WTC11 (cell line): ENCODE measurements at places on chromosomes 16 and 17. TPM values are rescaled to one million over a fixed set of nuclear protein-coding genes. Genes with fewer than 3 reads are reported as not detected.

DNA sequence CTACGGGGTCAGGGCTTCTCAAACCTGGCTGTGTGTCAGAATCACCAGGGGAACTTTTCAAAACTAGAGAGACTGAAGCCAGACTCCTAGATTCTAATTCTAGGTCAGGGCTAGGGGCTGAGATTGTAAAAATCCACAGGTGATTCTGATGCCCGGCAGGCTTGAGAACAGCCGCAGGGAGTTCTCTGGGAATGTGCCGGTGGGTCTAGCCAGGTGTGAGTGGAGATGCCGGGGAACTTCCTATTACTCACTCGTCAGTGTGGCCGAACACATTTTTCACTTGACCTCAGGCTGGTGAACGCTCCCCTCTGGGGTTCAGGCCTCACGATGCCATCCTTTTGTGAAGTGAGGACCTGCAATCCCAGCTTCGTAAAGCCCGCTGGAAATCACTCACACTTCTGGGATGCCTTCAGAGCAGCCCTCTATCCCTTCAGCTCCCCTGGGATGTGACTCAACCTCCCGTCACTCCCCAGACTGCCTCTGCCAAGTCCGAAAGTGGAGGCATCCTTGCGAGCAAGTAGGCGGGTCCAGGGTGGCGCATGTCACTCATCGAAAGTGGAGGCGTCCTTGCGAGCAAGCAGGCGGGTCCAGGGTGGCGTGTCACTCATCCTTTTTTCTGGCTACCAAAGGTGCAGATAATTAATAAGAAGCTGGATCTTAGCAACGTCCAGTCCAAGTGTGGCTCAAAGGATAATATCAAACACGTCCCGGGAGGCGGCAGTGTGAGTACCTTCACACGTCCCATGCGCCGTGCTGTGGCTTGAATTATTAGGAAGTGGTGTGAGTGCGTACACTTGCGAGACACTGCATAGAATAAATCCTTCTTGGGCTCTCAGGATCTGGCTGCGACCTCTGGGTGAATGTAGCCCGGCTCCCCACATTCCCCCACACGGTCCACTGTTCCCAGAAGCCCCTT, 10.9 kb downstream of the STH start:
- no peaks in the 10 kb centered on the region; the same call in 1 of the 2 replicates for H3K27me3 ChIP-seq
- no peaks in the 10 kb centered on the region for H3K36me3 ChIP-seq
- no peak for DNase-seq
- H3K4me3 ChIP-seq: no peak overlapping the region
- H3K27ac ChIP-seq: no peak overlapping the region

MPV17L gene
- total RNA-seq: 5.4 to 8.4 TPM (median 6.4 TPM) in 3 replicates

GRCh38 chr17:6285486-6285885, 149.4 kb downstream of the AIPL1 start:
- H3K4me1 ChIP-seq: no peaks in the 10 kb centered on the region
- no peak for DNase-seq
- no peaks in the 10 kb centered on the region; the same call in 1 of the 2 replicates for H3K27me3 ChIP-seq
- H3K36me3 ChIP-seq: no peaks in the 10 kb centered on the region; the same call in 1 of the 2 replicates
- H3K4me3 ChIP-seq: no peak overlapping the region

DNA sequence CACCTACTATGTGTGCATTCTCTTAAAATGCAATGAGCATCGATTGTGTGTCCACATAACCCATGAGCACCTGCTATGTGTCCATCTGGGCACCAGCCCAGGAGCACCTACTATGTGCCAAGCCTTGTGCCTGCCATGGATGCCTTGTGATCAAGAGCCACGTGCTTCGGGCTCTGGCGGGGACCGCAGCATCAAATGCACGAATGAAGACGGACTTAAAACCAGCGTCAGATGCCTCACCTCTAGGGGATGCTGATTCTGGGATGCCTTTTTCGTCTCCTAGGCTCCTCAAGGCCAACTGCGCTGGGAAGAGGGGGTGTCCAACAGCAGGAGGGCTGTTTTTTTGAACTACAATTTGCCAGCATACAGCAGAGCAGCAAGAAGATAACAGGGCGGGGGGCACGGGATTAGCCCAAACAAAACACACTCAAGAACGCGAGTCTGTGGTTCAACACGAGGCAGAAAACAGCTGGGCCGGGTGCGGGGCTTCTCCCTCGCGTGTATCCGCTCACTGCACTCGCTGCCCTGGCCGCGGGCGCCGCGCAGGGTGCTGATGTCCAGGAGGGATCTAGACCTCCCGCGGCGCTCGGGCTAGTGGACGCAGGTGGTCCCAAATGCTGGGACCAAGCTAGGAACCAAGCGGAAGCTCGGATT, 1.2 kb upstream of the GLIS2 start:
- H3K36me3 ChIP-seq: no peaks in the 10 kb centered on the region
- peak overlapping the region; percentile 95 for H3K27ac ChIP-seq
- no peak for DNase-seq

GRCh38 chr17:7818746-7819645, 15.0 kb upstream of the KDM6B start:
- no peak overlapping the region for H3K4me3 ChIP-seq
- H3K4me1 ChIP-seq: peaks cover 8% of the 10 kb centered on the region
- H3K27me3 ChIP-seq: peaks cover 16% of the 10 kb centered on the region
- H3K36me3 ChIP-seq: no peaks in the 10 kb centered on the region
- H3K27ac ChIP-seq: no peak overlapping the region

DNA sequence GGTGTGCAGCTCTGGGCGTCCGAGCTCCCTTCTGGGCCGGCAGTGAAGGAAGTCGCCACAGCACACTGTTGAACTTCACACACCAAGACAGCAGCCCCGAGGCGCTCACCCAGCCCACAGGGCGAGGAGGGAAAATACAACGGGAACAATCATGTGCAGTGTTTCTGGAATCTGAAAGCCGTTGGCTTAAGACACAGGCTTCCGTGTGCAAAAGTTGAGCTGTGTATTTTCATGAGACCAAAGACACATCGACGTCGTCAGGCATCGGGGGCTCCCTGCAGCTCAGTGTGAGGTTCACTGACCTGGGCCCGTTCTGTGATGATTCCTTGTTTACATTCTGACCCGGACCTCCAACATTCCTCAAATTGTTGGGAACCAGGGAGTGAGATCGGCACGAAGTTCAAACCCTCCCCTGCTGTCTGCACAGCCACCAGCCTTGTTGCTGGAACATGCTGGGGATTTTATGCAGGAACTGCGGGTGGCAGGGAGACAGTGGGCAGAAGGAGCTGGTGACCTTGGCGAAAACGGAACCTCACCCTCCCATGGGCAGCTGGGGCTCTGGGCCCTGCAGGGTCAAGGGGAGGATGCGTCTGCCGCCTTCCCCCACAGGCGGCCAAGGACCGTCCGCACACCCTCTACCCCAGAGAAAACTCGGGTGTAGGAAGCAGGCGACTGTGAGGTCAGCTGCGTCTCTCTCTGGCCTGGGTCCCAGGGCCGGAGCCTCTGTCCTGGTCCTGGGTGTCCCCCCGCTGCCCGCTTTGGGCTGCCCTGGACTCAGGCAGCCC, 72.2 kb downstream of the METRNL start:
- peaks cover 12% of the 10 kb centered on the region for H3K4me1 ChIP-seq
- no peaks in the 10 kb centered on the region for H3K36me3 ChIP-seq
- no peak overlapping the region for H3K4me3 ChIP-seq
- H3K27ac ChIP-seq: peak overlapping the region; percentile 86

DNA sequence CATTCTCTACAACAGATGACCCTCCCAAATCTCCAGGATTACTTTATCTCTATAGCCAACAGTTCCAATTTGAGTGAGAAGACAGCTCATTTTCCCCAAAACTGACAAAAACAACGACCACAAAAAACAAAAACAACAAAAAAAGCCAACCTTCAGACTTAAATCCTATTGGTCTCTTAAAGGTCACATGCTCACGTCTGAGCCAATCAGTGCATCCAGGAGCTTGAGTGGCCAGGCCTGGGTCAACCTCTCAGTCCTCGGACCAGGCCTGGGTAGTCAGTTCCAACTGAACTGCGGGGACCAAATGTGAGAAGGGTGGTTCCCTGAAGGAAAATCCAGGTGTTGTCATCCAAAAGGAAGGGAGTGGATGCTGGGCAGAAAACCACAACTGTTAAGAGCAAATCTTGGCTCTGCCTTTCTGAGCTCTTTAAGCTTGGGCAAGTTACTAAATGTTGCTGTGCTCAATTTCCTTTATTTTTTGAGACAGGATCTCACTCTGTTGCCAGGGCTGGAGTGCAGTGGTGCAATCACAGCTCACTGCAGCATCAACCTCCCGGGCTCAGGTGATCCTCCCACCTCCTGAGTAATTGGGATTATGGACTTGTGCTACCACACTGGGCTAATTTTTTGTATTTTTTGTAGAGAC, 43.0 kb upstream of the MSI2 start:
- no peak overlapping the region for H3K27ac ChIP-seq
- H3K27me3 ChIP-seq: no peaks in the 10 kb centered on the region
- peaks cover 7% of the 10 kb centered on the region for H3K4me1 ChIP-seq
- H3K4me3 ChIP-seq: no peak overlapping the region
- DNase-seq: no peak

GRCh38 chr17:61175298-61176142, 224.1 kb upstream of the TBX2 start:
- no peak for DNase-seq
- peaks cover 9% of the 10 kb centered on the region for H3K4me1 ChIP-seq
- H3K36me3 ChIP-seq: no peaks in the 10 kb centered on the region
- H3K27ac ChIP-seq: no peak overlapping the region

EPN3 gene
- total RNA-seq: 6.9 to 8.8 TPM (median 8.1 TPM) in 3 replicates

GRCh38 chr16:24344784-24345183, 88.6 kb downstream of the CACNG3 start:
- no peaks in the 10 kb centered on the region for H3K36me3 ChIP-seq
- peaks cover 50% of the 10 kb centered on the region for H3K4me1 ChIP-seq
- no peak overlapping the region; the same call in 1 of the 2 replicates for H3K27ac ChIP-seq
- no peak overlapping the region for H3K4me3 ChIP-seq
- H3K27me3 ChIP-seq: no peaks in the 10 kb centered on the region

- DNase-seq: no peak
- no peak overlapping the region for H3K27ac ChIP-seq
- H3K4me3 ChIP-seq: no peak overlapping the region
- peaks cover 15% of the 10 kb centered on the region for H3K4me1 ChIP-seq
Measured at GRCh38 chr16:74898659-74899058, 86.3 kb downstream of the WDR59 start.

DNA sequence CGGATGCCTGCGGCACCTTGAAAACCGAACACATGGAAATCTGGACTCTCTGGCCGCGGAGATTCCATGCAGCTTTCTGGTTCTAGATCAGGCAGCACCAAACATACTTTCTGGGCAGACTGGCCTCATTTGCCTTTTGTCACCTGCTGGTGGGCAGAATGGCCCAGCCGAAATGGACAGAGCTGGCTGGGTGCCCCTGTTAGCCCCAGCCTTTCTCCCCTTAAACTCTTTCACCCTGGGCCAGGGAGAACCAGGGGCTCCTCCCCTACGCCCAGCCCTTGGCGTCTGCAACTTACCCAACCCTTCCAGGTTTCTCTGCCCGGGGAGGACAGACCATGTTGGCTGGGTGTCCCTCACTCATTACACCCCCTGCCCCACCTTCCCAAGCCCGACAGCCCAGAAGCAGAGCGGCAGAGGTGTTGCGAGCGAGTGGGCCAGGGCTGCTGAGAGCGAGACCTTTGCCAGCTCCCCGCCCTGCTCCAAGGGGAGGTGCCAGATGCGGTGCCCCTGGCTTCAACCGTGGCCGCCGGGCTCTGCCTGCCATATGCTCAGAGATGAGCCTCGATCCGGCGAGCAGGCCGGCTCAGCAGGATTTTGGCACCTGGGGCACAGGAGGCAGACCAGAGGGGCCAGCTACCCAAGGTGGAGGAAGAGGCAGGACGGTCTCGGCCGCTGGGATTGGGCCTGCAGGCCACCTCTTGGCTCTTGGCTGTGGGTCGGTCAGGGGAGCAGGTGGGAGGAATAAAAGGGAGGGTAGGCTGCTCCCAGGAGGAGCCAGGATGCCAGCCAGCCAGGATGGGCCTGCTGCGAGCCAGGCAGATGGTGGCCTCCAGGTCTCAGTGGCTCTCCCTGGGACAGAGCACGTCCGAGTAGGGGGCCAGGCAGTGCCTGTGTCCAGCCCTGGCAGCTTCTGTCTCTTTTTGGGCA, 191.3 kb downstream of the NTN1 start:
- H3K27ac ChIP-seq: no peak overlapping the region
- H3K4me3 ChIP-seq: no peak overlapping the region
- DNase-seq: no peak

- no peaks in the 10 kb centered on the region for H3K27me3 ChIP-seq
- H3K27ac ChIP-seq: no peak overlapping the region; the same call in 1 of the 2 replicates
- no peak overlapping the region for H3K4me3 ChIP-seq
- peaks cover 2% of the 10 kb centered on the region; the same call in 1 of the 2 replicates for H3K36me3 ChIP-seq
- peaks cover 24% of the 10 kb centered on the region for H3K4me1 ChIP-seq
- no peak for DNase-seq
Measured at GRCh38 chr16:70696952-70697593, 11.2 kb upstream of the MTSS2 start.

- H3K36me3 ChIP-seq: peaks cover 7% of the 10 kb centered on the region; the same call in 1 of the 2 replicates
- H3K4me3 ChIP-seq: no peak overlapping the region
- DNase-seq: no peak
- peaks cover 17% of the 10 kb centered on the region for H3K27me3 ChIP-seq
Measured at GRCh38 chr16:76280421-76281215, 3.4 kb downstream of the CNTNAP4 start.

TBX2 gene
- 0.09 to 0.41 TPM (median 0.21 TPM) in 3 replicates for total RNA-seq

DNA sequence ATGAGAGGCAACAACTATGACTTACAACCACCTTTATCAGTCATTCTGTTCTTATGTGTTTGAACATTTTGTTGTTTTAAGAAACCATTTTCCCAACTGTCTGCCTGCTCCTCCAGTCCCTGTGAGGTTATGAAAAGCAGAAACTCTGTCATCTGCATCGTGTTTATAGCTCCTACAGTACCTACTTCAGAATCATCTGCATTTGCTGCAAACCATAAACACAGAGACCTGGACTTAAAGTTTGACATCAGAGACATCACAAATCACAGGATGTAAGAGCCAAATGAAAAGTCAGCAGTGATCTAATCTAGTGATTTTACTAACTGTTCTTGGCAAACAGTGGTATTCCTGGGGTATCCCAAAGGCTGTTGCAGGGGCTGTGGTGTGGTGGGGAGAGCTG, 55.2 kb downstream of the CDH11 start:
- no peaks in the 10 kb centered on the region for H3K27me3 ChIP-seq
- no peaks in the 10 kb centered on the region for H3K36me3 ChIP-seq
- no peak for DNase-seq
- H3K4me1 ChIP-seq: peaks cover 18% of the 10 kb centered on the region

GAS2L2 gene
- total RNA-seq: 0.07 to 0.30 TPM (median 0.15 TPM) in 3 replicates

ACAP1 gene
- total RNA-seq: 58.6 to 63.9 TPM (median 60.6 TPM) in 3 replicates

UMOD gene
- not detected in 3 replicates for total RNA-seq

DNA sequence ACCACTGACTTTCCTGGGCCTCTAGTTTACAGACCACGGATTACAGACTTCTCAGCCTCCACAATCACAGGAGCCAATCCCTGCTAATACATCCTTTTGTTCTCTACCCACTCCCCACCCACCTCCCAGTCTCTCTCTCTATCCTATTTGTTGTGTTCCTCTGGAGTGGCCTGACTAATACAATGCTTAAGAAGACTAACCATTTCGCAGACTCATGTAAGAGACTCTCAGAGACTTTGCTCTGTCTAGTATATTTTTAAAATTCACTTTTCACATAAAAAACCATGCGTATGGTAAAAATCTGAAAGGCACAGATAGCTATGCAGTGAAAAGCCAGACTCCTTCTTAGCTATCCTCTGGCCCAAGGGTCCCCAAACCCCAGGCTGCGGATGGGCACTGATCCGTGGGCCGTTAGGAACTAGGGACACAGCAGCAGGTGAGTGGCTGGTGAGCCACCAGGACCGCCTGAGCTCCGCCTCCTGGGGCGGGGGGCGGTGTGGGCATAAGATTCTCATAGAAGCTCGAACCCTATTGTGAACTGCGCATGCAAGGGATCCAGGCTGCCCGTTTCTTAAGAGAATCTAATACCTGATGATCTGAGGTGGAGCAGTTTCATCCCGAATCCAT, 7.6 kb downstream of the PIK3R6 start:
- DNase-seq: no peak
- H3K4me3 ChIP-seq: no peak overlapping the region
- H3K27me3 ChIP-seq: no peaks in the 10 kb centered on the region; the same call in 1 of the 2 replicates
- H3K27ac ChIP-seq: no peak overlapping the region
